ENCODE measurements at places on chromosomes 7 and 10.

DNA sequence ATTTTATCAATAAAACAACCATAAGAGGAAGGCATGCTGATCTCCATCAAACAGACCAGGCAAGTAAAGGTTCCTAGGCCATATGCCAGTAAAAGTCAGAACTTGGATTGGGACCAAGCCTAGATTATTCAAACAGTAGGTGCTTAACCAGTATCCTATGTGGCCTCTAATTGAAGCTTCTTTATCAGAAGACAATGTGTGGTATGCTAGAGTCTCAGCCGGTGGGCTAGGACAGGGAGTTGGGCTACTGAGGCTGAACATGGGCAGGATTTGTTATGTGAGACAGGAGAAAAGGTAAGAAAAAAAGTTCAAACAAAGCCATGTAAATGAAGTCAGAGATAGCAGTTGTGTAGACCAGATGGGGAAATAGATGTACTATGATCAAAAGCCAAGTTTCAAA lies 413.7 kb upstream of the GHITM start:
- no peak for DNase-seq

DNA sequence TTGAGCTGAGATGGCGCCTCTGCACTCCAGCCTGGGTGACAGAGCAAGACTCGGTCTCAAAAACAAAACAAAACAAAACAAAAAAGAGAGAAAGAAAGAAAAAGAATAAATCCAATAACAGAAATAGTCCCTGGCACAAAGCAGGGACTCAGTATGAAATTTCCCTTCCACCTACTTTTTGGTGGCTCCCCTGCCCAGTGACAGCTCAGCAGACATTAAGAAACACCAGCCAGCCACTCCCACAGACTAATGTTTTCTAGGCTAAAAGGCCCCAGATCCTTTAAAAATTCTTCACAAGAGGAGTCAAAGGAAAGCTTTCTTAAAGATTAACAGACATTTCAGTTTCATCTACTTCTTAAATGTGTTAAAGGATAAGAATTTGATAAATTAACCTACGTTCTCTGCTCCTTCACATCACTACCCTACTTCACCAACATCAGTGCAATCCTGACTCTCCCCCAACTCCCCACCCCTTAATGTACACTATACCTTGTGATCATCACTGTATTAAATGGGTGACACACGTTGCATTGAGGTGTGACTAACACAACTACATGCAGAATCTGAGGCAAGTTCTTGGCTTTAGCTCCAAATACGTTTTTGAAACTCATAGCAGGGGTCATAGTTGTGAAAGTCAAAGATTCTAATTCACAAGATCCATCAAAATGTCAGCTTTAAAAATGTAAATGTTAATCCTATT lies 114.5 kb upstream of the CAV2 start:
- no peak for DNase-seq

GRCh38 chr7:1943326-1943725 lies 273.2 kb downstream of the ELFN1 start:
- DNase-seq: no peak

DNA sequence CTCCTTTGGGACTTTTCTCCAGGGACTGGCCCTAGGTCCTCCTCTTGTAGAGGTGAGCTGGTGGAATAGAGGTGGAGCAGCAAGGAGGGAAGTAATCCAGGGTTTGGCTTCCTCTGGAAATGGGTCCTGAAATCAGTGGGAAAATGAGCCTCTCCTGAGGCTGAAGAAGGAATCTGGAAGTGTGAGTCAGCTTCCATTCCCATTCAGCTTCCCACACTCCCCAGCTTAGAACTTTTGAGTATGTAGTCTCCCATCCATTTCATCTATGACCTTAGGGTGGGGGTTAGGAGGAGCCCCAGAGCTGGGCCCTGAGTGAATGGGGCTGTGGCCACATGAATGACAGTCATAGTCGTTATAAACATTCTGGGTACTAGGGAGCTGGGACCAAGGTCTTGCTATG lies 17.7 kb downstream of the LDB1 start:
- no peak for DNase-seq

DNA sequence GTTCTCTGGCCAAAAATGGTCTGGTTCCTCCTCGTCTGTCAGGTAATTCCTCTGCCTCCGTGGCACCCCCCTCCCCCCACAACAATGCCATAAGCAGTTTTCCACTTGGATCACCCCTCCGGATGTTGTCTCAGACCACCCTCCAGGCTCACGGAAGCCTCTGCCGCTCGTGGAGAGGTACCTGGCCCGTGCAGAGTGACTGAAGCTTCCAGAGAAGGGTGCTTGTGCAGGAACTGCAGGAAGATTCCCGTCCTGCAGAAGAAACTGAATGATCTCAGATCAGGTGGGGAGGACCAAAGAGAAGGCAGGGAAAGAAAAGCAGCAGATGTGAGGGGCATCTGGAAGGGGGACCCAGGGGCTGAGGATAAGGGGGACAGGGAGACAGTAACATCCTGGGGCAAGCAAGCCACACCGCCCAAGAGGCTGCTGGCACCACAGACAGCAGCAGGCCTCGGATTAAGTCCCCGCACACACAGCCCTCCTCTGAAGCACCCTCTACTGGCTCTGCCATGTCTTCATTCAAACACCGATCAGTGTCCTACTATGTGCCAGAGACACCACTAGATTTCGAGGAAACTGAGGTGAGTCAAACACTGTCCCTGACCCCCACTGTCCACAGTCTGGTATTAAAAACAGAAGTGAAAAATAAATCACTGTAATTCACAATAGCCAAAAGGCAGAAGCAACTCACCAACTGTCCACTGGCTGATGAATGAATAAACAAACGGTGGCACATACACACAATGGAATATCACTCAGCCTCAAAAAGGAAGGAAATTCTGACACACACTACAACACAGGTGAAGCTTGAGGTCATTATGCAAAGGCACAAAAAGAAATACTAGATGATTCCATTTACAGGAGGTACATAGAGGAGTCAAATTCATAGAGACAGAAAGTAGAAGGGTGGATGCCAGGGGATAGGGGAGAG lies 26.4 kb downstream of the KIAA1549 start:
- no peak for DNase-seq

- DNase-seq: no peak
These were observed 207.0 kb downstream of the MLLT10 start for GRCh38 chr10:21740989-21741388.

DNA sequence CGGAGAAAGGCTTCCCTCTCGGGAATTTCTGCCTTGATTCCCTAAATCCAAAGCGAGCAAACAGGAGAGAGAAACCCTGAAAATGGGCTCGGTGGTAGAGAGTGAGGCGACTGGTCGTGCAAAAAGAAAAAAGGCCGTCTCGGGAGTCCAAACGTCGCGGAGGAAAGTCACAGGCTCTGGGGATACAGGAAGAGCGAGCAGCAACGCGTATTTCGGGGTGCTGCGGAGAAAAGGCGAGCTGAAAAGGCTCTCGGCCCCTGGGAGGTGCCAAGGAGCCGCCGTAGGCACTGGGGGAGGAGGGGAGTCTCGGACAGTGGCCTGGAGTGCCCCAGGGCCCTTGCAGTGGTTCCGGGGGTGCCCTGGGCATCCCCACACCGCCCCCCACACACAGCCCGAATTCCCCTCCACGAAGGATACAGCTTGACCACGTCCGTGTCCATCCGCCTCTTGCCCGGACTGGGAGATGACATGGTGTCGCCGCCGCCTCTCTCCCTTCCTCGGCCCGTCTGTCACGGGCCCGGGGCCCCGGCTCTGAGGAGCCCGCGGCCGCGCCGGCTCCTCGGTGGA lies 591 bp downstream of the UBE2H start:
- DNase-seq: no peak

GRCh38 chr10:28201410-28202400 lies 101.2 kb downstream of the MPP7 start:
- DNase-seq: no peak

DNA sequence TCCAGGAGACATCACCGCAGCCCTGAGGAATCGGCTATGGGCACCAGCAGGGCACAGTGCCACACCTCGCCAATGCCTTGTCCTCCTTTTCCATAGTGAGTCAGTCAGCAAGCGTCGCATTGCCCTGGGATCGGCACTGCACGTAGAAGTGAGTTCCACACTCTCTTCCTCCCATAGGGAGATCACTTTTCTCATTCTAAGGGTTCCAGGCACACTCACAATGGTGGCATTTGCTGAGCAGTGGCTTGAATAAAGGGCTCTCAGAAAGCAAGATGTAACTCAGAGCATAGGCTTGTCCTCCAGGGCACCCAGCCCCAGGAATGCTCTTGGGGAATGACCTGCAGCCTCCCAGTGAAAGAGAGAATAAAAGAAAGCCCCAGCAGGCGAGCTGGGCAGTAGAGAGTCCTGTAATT lies 1.1 kb upstream of the VIM start:
- DNase-seq: no peak

GRCh38 chr7:79454361-79454960 lies 994 bp upstream of the MAGI2 start:
- peak; percentile 67 for DNase-seq

GRCh38 chr10:100969187-100970075 lies at the start of gene SEMA4G:
TSS of gene SEMA4G (plus strand) at chr10:100969504. CDS start at chr10:100972913, 3,409 bp downstream.
- no peak for DNase-seq

GRCh38 chr7:142104550-142105527 lies 6.7 kb upstream of the MGAM2 start:
- DNase-seq: peak; percentile 14

GRCh38 chr7:25313526-25313925 lies 85.2 kb upstream of the NPVF start:
- DNase-seq: no peak

DNA sequence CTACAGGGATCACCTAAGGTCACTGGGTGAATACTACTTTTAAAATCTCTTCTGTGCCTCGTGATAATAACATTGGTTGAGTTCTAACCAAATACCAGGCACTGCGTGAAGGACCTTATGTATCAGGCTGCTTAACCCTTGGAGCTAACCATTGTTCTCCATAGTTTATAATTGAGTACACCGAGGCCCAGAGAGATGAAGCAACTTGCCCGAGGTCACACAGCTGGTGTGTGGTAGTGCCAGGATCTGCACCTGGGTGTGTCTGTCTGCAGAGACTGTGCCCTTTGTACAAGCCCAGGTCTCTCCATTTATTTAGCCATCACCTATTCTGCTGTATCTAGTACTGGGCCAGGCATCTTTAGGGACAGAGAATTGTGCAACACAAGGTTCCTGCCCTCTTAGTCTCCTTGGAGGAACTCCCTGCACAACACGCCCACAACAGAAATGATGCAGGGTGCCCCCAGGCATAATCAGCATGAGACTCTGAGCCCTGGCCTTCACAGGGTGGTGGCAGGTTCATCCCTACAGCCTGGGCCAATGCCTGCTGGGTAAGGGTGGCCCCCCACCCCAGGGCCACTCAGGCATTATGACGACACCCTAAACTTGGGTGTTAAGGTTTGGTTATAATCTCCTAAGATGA lies 31.5 kb downstream of the UNC5B start:
- DNase-seq: no peak

DNA sequence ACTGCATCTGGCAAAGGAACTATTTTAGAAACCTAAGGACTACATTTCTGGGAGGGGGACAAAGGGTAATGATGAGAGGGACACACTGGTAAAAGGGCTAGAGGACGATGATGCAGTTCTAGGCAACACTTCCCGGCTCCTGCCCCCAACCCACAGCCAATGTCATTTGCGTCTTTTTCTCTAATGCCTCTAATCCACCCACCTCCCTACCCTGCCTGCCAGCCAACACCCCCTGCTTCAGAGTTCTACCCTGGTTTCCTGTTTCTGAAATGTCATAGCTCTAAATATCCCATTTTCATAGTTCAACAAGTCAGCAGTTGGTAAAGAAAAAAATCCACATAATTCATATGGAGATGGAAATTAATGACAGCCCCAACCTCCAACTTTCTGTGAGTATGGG lies 79.0 kb downstream of the KIAA1549 start:
- no peak for DNase-seq

- no peak for DNase-seq
These were observed 66.9 kb upstream of the STRIP2 start for GRCh38 chr7:129367349-129367699.

DNA sequence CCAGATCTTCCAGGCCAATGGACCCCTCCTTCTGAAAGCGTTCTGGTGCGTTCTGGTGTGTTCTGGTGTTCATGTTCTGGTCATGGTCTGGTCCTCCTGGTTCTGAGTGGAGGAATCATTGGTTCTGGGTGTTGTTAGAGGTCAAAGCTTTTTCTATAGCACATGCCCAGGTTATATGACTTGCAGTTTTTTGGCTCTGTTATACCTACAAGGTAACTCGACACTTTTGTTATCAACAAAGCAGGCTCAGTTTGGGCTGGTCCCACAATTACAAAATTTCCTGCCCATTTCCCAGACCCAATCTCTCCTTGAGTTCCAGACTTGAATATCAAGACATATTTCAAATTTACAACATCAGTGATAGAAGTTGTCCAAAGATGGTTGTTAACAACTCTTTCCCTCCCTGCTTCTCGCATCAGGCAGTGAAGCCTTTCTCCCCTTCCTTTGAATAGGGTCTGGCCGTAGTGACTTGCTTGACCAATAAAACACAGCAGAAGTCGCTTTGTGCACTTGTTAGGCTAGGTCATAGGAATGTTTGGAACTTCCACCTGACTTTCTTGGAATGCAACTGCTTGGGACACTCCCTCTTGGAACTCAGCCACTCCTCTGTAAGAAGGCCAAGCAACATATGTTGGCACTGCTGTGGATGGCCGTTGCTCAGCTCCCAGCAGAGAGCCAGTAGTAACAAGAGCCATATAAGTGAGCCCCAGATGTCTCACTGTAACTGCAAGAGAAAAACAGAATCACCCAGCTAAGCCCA lies 83.1 kb upstream of the STEAP1B start:
- peak; percentile 89 for DNase-seq

GRCh38 chr10:11058965-11059364 lies 41.3 kb downstream of the CELF2 start:
- peak; percentile 42 for DNase-seq

DNA sequence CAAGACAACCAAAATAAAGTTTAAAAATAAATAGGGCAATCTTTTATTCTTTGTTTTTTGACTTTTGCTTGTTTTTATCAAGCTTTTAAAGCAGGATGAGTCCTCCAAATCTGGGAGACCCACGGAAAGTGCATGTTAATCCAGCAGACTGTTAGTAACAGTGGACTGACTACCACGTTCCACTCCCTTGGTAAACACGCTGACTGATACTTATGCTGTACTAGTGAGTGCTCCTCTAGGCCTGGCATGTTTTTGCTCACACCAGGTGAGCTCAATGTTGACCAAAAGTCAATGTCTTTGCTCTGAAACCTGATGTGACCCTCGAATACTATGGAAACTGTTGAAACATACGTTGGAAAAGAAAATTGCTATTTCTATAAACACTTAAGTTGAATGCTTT lies 88.4 kb downstream of the KIAA1549 start:
- no peak for DNase-seq

GRCh38 chr10:62422068-62422590 lies 48.0 kb downstream of the ZNF365 start:
- DNase-seq: no peak

- DNase-seq: no peak
These were observed 106.2 kb downstream of the ZMYND11 start for GRCh38 chr10:241451-241850.

All from kidney glomerular epithelial cell (primary cell).